CD4-positive, alpha-beta T cell treated with Interleukin-2 at 100 ng/mL for 4 hours (primary cell): ENCODE measurements at places on chromosomes 7 and 10.
A peak's percentile ranks its signal among the peaks of the same experiment; 100 is the strongest.

- no peak for DNase-seq
Observed at GRCh38 chr7:21550821-21551531, 8.1 kb downstream of the DNAH11 start.

GRCh38 chr7:87447116-87447635 lies 28.3 kb downstream of the ABCB4 start:
- no peak for DNase-seq

DNA sequence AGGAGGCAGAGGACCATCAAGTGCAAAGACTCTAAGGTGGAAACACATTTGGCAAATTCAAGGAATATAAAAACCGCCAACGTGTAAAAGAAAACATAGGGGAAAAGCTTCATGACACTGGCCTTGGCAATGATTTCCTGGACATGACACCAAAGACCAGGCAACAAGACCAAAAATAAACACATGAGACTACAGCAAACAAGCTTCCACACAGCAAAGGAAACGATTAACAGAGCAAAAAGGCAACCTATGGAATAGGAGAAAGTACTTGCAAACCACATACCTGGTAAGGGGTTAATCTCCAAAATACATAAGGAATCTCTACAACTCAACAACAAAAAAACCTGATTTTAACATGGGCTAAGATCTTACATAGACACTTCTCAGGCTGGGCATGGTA lies 3.5 kb downstream of the GSTO1 start:
- DNase-seq = no peak

- DNase-seq = no peak
Observed at GRCh38 chr10:121368347-121369025, 229.8 kb downstream of the FGFR2 start.

- DNase-seq = no peak
Observed at GRCh38 chr7:32518534-32519140, 23.3 kb downstream of the AVL9 start.

DNA sequence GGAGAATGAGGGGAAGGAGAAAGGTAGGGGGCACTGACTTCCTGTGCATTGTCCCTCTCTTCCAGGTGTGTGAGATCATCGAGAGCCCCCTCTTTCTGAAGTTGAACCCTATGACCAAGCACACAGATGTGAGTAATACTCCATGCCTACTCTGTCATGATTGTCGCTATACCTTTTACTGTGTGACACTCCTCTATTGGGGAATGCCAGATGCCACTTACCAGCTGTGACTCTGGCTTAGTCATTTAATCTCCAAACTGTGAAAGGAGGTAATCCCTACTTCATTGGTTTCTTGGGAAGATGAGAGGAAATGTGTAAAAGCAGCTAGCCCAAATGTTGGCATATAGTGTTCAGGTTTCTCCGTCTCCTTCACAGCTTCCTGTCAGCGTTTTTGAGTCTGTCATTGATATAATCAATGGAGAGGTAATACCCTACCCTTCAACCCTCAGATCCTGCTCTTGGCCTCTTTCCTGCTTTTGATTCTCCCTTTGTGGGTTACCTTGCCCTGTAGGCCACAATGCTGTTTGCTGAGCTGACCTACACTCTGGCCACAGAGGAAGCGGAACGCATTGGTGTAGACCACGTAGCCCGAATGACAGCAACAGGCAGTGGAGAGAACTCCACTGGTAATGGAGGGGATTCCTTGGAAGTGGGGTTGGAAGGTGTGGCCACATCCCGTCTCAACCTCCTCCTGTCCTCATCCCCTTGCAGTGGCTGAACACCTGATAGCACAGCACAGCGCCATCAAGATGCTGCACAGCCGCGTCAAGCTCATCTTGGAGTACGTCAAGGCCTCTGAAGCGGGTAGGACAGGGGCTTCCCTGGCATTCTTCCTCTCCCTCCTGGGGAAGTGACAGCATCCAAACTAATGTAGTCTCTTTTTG lies 2.0 kb downstream of the COPS6 start:
- DNase-seq = no peak

- DNase-seq = no peak
Observed at GRCh38 chr7:142960955-142961512, 1.1 kb downstream of the KEL start.

GRCh38 chr10:2279711-2280110 lies 542.4 kb upstream of the ADARB2 start:
- DNase-seq = no peak

- no peak for DNase-seq
Observed at GRCh38 chr10:100774876-100775275, 29.5 kb downstream of the PAX2 start.

GRCh38 chr7:135672560-135673359 lies 10.4 kb downstream of the STMP1 start:
- peak; percentile 19 for DNase-seq

DNA sequence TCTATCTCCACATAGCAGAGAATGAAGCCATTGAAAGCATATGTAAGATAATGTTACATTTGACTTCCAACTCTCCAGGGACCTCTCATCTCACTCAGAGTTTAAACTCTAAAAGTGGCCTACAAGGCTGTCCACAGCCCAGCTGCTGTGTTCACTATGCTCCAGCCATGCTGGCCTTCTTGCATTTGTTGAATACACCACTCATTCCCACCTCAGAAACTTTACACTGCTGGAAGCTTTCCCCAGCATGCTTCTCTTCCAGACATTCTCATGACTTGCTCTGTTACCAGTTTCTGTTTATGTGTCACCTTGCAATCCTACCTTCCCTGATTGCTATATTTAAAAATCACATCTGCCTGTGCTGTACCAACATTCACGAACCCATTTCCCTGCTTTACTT lies 167.2 kb downstream of the WNT2 start:
- no peak for DNase-seq
